ENCODE measurements at places on chromosomes 16 and 17.

GRCh38 chr16:77991701-77992100 is 30.6 kb upstream of the CLEC3A start:
- no peak for DNase-seq

DNA sequence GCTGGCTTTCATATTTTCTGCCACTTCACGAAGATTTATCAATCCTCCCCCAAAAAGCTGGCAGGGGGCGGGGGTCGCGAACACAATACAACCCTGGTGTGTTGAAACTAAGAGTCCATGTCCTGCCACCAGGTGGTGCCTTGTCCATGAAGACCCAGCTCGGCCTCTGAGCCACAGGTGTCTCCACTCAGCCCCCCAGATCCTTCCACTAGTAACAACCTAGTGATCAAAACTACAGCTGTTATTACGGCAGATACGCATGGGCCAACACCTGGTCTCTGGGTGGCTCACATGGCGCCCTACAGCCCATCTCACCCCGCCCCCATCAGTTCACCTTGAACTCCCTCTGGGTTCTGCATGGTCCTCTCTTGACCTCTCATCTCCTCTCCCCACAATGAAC is 27.7 kb downstream of the USP7 start:
- DNase-seq: no peak

DNA sequence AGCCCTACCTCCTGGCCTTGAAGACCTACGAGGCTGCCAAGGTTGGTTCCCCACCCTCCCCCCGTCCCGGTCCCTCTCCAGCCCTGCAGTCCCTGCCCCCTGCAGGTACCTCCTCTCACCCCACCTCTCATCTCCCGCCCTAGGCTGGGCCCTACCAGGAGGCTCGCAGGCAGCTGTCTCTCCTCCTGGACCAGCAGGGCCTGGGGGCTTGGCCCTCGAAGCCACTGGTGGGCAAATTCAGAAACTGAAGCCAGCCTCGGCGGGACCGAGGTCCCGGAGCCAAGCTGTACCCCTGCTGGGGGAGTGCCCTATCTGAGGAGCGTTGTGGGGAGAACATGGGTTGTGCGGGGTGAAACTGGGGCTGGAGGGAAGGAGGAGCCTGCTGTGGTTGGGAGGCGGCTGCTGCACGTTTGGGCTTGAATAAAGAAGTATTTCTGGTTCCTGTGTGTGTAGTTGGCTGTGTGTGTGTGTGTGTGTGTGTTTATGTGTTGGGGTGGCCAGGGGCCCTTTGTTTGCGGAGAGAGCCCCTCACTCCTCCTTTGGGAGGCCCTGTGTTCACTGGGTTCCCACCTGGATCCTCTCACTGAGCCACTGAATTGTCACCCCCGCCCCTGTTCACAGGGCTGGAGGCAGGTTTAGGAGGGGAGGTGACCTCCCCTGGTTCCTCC is 5.9 kb downstream of the ADAD2 start:
- no peak for DNase-seq

GRCh38 chr16:89576153-89577054 is 846 bp downstream of the CPNE7 start:
- DNase-seq: no peak

GRCh38 chr17:59617156-59617732 is 2.5 kb upstream of the CLTC start:
- DNase-seq: no peak

- DNase-seq: no peak
Measured at GRCh38 chr17:76543826-76544545, 4.1 kb downstream of the PRCD start.

GRCh38 chr16:29821643-29822115 is 1.4 kb downstream of the MVP start:
- no peak for DNase-seq

- DNase-seq: no peak
Measured at GRCh38 chr17:30422171-30422570, 43.4 kb downstream of the CPD start.

GRCh38 chr16:51880776-51881175 is 666.2 kb downstream of the TOX3 start:
- no peak for DNase-seq

GRCh38 chr16:72921620-72922019 is 126.3 kb downstream of the ZFHX3 start:
- no peak for DNase-seq

DNA sequence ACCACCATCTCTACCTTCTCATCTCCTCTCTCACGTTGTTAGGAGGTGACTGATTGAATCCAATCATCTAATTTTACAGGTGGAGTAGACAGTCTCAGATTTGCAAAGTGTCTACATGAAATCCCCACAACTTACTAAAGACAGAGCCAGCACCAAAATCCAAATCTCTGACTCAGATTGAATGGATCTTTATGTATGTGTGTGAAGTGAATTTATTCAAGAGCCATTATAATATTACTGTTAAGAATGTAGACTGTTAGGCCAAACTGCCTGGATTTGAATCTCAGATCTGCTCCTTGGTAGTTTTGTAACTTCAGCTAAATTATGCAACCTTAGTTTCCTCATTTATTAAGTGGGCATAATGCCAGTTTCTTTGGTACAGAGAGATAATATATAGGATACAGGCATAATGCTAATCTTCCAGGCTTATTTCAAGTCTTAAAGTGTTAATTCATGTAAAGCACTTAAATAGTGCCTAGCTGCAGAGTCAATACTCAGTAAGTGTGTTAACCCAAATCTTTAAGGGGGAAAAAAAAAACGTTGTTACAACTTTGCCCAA is 12.7 kb downstream of the CNEP1R1 start:
- DNase-seq: no peak

GRCh38 chr17:58351831-58352595 is at the start of gene SUPT4H1:
TSS of gene SUPT4H1 (minus strand) at chr17:58352201. CDS start at chr17:58352135, 66 bp downstream.
- DNase-seq: peak; percentile 90

DNA sequence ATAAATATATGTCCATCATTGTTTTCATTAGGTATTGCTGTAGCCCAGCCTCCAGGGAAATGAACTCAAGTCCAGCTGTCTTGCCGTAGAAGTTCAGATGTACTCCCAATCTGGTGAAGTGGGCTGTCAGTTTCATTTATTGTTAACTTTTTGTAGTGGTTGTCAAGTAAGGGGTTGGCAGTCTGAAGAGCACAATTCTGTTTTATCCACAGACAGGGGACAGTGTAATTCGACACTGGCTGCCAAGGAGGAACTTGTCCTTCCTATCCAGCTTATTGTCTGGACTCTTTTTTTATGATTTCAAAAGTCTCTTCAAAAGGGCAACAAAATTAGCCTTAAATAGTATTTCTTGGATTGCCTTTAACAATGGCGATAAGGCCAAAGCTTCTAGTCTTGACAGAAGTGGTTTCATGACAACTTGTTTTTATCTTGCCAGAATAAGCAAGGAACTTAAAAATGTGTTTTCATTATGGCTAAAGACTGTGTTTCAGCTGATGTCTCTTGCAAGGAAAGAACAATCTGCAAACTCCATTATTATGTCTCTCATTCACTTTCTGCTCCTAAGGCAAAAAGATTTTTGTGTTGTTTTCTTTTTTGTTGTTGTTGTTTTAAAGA is 73.9 kb upstream of the TANC2 start:
- no peak for DNase-seq

- DNase-seq: no peak
Measured at GRCh38 chr17:2049333-2050299, 5.3 kb upstream of the HIC1 start.

DNA sequence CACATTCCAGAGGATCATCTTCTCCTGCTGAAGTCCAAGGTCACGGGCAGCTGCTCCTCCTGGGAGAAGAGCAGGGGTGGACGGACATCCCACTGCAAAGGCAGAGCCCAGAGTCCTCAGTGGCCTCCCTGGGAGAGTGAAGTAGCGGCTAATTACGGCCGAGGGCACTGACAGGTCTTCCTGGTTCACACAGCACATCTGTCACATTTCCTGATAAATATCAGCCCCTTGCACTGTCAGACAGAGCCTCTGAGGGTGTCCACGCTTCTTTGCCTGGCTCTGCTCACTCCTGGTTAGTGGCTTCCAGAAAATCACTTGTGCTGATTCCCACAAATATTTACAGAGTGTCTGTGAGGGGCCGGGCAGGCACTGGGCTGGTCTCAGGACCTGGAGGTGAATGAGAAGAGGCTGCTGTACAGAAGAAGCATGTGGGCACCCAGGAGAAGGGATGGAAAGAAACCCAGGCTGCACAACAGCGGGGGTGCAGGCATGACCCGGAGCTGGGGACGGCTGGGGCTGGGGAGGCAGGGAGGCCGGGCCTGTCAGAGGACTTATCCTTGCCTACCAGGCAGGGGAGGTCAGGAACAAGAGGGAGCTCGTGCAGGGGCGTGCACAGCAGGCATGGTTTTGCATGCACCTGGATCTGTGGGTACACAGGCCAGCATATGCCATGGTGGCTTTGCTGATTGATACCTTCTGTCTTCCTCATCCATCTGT is 258.2 kb upstream of the TNRC6C start:
- no peak for DNase-seq

DNA sequence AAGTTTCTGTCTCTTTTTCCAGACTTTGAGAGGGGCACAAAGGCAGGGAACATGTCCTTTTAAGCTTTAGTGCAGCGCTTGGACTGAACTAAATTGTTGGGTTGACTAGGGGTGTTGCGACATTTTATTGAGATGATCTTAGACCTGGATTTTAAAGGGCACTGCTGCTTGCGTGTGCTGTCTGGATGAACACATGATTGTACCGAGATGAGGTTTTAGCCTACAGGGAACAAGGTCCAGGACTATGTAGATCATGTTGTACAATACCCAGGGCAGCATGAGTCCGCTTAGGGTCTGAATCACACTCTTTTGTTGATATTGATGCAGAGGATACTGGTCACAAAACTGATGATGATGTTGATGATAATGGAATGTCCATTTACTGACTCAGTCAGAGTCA is 5.2 kb upstream of the RGS9 start:
- no peak for DNase-seq

DNA sequence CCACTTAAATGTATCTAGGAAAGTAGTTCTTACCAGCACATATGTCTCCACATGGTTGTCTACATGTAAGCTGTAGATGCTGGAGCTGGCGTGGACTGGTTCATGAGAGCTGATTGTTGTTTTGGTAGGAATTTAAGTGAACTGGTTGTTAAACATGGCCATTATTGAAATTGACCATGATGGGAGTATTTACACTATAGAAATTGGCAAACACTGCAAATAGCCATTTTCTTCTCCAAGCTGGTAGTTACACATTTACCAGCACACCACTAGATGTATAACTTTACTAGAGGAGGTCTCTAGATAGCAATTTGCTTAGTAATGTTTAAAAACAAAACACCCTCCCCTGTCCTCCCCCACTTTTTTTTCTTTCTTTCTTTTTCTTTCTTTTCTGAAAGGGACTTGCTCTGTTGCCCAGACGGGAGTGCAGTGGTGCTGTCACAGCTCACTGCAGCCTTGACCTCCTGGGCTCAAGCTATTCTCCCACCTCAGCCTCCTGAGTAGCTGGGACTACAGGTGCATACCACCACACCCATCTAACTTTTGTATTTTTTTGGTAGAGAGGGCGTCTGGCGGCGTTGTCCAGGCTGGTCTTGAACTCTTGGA is 24.2 kb downstream of the IGSF6 start:
- DNase-seq: no peak

All from left renal pelvis (tissue), 4 donors.